ENCODE measurements at places on chromosomes 3 and 15.

DNA sequence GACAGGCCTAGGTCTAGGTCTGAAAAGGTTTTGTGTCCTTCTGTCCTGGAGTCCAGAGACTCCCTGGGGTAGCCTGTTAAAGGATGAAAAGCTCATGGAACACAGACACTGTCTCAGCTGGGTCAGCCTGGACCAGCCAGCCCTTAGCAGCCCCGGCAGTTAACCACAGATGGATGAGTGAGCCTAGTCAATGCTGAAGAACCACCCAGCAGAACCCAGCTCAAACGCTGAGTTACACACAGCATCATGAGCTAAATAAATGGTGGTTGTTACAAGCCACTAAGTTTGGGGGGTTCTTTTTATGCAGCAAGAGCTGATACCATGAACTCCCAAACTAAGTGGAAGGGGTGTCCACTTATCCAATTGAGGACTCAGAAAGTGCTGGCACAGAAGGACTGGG, 472.8 kb upstream of the PROK2 start:
- DNase-seq = no peak

DNA sequence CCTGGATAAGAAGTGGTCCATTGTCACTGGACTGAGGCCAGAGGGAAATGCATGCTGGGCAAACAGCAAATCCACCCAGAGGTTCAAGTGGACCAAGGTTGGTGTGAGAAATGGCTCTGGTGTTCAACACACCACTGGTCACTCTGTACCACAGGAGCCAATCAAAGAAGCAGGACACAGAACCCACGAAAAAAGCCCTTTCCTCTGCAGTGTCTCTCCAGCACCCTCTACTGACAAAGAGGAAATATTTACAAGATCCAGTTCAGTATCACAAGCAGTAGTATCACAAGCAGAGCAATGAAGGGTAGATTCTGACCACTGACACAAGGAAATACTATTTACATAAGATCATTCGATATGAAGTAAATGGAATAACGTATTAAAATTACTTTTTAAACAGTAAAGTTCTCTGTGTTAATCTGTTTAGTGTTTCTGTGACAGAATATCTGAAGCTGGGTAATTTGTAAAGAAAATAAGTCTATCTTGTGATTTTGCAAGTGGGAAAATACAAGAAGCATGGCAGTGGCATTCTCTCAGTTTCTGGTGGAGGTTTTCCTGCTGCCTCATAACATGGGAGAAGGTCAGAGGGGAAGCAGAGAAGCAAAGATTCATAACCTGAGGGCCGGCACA, 390.7 kb downstream of the EFHB start:
- no peak for DNase-seq

GRCh38 chr3:150744041-150744918, 18.7 kb downstream of the SIAH2 start:
- no peak for DNase-seq

DNA sequence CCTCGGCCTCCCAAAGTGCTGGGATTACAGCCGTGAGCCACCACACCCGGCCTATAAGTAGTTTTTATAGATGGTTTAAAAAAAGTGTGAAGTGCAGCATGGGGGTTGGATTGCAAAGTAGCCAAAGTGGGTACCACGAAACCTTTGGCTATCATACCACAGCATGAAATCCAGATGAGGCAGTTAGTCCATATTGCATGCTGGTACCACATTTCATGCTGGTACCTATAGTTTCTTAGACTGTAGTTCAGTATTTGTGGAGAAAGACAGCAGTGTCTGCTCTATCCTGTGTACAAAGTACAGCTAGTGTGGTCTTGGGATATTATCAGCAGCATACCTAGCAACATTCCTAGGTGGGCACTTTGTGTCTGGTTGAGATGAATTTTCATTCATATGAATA, 11.8 kb downstream of the ZNF609 start:
- DNase-seq = no peak

DNA sequence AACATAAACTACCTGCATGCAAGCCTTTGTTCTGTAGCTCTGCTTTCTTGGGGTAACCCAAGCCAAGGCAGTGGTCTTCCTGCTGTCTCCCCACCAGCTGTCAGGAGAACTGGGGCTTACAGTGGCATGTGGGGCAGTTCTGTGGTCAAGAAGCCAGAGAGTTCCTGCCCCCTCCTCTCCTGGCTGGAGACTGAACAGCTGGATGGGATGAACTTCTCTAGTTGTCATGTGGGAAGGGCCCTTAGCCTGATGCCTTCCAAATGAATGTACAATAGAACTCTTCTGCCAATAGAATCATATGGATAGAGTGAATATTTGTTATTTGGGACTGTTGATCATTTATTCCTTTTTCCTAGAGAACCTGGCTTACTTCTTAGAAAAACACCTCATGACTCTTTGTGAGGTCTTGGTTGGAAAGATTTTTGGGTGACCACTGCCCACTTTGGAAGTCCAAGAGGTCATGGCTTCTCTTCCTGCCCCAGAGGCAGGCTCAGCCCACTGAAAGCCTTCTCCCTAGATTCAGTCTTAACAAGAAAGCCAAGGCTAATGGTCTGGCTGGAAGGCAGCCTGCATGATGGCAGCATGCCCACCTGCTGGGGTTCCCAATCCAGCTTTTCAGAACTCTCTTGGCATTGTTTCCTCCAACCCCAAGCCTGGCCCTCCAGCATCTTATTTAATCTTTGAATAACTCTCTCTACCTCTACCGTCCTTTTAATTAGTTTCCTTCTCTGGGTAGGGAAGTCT, 462.9 kb upstream of the PROK2 start:
- DNase-seq = no peak

GRCh38 chr15:70101459-70102113, 3.9 kb upstream of the TLE3 start:
- DNase-seq = no peak

DNA sequence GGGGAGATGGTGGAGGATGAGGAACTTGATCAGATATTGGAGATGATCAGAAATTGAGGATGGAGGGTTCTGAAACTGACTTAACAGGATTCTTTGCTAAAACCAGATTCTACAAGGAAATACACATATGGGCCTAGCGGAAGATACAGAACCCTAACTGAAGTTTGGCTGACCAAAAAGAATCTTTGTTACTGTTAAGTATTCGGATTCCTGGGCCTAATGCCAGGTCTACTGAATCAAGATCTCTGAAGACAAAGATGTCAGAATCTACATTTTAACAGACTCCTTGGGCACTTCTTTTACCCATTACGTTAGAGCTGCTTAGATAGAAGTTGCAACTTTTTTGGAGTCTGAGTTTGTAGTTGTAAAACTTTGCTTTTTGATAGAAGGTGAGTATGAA, 137.7 kb downstream of the FNDC3B start:
- no peak for DNase-seq

- no peak for DNase-seq
Measured at GRCh38 chr15:74525945-74526344, 15.1 kb upstream of the ARID3B start.

GRCh38 chr3:143720381-143720780, 127.9 kb downstream of the SLC9A9 start:
- DNase-seq = no peak

- no peak for DNase-seq
Measured at GRCh38 chr3:153026026-153026425, 136.0 kb upstream of the RAP2B start.

DNA sequence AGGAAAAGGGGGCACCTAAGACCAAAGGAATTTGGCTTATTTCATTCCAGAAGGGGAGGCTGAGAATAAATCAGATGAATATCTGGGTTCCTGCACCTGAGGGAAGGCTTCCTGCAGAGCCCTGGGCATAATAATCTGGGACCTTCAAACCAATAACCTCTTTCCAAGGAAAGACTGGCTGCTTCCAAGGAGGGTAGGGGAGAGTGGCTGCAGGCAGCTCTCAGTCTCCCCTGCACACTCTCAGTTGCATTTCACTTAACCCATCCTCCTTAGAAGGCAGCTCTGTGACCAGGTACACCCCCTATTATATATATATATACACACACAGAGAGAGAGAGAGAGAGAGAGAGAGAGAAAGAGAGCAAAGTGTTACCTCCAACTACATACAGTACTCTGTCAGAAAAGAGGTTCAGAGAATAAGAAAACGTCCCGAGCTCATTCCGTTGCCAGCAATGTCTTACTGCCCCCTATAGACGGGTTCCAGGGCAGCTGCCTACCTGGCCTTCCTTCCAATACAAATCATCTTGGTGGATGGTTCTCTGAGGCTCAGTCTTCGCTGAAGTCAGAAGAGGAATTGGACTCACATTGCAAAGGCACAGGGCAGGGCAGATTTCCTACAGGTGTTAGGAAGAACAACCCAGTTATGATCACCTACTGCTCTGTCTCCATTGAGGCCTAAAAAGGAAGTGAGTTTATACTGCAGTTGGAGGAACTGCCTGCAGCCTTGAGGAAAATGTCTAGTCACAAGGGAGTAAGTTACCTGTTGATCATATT, 26.1 kb downstream of the CAPN3 start:
- DNase-seq = no peak
